Osteoblast (primary cell): ENCODE measurements at places on chromosomes 16 and 17. TPM values are rescaled to one million over a fixed set of nuclear protein-coding genes. Genes with fewer than 3 reads are reported as not detected.

The KANSL1 gene
- total RNA-seq = 79.9 and 151 TPM in 2 replicates

The KRTAP3-1 gene
- not detected in 2 replicates for total RNA-seq

The HSD17B1 gene
- 1.1 and 1.5 TPM in 2 replicates for total RNA-seq

The ZC3H7A gene
- total RNA-seq = 39.8 and 45.7 TPM in 2 replicates

DNA sequence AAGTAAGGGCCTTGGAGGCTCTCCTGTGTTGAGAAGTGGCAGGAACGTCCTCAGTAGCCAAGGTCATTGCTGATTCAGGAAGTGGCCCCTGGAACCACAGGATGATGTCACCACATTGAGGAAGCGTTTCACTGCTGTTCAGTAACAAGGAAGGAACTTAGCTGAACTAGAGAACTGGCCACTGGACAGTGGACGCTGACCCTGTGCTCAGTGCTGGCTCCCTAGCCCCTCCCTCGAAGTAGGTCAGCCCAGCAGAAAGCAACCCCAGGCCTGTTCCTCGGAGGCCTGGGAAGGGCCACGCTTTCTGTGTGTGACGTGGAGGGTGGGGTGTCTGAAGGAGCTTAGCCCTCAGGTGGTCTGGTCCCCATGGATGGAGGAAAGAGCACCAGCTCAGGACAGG lies 58.3 kb downstream of the B9D1 start:
- peak; percentile 87 for DNase-seq
- no peaks in the 10 kb centered on the region for H3K27me3 ChIP-seq
- peaks cover 7% of the 10 kb centered on the region for H3K4me1 ChIP-seq
- no peak overlapping the region for H3K4me3 ChIP-seq
- peak overlapping the region; percentile 32 for H3K27ac ChIP-seq

- peak; percentile 14 for DNase-seq
- H3K36me3 ChIP-seq = no peaks in the 10 kb centered on the region
- no peak overlapping the region for H3K4me3 ChIP-seq
- H3K4me1 ChIP-seq = no peaks in the 10 kb centered on the region
Measured at GRCh38 chr16:64705443-64705842, 416.4 kb downstream of the CDH11 start.

- peaks cover 50% of the 10 kb centered on the region for H3K36me3 ChIP-seq
- no peak overlapping the region for H3K4me3 ChIP-seq
- H3K27ac ChIP-seq = no peak overlapping the region
- H3K27me3 ChIP-seq = no peaks in the 10 kb centered on the region
- no peak for DNase-seq
- H3K4me1 ChIP-seq = no peaks in the 10 kb centered on the region
Measured at GRCh38 chr16:3317315-3317999, 12.2 kb downstream of the ZNF75A start.

DNA sequence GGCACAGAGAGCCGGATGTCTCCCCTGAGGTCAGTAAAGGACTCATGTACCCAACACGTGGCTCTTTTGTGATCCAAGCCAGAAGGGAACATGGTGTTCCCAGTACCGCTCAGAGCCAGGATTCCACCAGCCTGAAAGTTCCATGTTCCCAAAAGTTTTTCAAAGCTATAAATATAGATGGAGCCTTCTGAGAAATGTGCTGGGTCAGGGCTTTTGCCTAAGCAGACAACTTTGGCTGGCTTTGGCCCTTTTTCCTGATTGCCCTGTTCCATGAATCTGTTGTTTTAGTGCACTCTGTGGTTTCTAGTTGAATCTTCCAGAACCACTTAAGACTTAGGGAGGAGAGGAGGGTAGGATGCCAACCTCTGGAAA lies 128.5 kb upstream of the HS3ST2 start:
- H3K4me1 ChIP-seq = peaks cover 5% of the 10 kb centered on the region
- no peak overlapping the region for H3K4me3 ChIP-seq
- H3K36me3 ChIP-seq = no peaks in the 10 kb centered on the region
- no peaks in the 10 kb centered on the region for H3K27me3 ChIP-seq

- H3K4me3 ChIP-seq = no peak overlapping the region
- H3K4me1 ChIP-seq = peaks cover 12% of the 10 kb centered on the region
- H3K36me3 ChIP-seq = no peaks in the 10 kb centered on the region
- no peaks in the 10 kb centered on the region for H3K27me3 ChIP-seq
- H3K27ac ChIP-seq = peak overlapping the region; percentile 67
- peak; percentile 95 for DNase-seq
Measured at GRCh38 chr16:69017036-69017783, 88.2 kb upstream of the HAS3 start.

DNA sequence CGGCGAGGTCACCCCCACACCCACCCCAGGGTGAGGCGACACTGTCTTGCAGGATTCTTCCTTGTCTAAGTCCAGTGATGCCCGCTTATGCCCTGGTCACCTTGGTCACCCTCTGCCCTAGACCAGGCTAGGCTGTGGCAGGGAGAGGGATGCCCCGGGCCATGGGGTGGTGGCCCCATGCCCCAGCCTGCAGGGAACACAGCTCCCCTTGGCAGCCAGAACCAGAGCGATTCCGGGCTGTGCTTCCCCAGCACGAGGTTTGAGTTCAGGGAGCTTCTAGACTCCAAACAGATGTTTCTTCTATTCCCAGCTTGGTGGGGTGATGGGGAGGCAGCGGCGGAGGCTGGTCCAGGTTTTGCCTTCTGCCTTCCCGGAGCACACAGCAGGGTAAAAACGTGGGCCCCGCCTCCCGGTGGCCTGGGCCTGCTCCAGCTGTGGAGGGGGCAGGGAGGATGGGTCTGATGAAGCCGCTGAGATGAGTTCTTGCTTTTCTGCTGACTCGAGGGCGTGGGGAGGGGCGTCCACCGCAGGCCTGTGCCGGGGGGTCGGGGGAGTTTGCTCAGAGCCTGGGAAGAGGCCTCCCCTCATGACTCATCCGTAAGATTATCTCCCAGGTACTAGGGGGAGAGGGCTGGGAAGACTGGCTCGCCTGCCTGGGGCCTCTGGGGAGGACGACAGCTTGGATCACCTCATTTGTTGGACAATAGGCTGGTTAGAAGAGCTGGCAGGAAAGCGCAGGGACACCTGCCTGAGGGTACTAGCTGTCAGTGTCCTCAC lies 15.4 kb downstream of the SMTNL2 start:
- H3K36me3 ChIP-seq = no peaks in the 10 kb centered on the region
- no peak overlapping the region for H3K4me3 ChIP-seq
- H3K27ac ChIP-seq = no peak overlapping the region
- H3K4me1 ChIP-seq = no peaks in the 10 kb centered on the region
- DNase-seq = peak; percentile 60
- peaks cover 12% of the 10 kb centered on the region for H3K27me3 ChIP-seq

DNA sequence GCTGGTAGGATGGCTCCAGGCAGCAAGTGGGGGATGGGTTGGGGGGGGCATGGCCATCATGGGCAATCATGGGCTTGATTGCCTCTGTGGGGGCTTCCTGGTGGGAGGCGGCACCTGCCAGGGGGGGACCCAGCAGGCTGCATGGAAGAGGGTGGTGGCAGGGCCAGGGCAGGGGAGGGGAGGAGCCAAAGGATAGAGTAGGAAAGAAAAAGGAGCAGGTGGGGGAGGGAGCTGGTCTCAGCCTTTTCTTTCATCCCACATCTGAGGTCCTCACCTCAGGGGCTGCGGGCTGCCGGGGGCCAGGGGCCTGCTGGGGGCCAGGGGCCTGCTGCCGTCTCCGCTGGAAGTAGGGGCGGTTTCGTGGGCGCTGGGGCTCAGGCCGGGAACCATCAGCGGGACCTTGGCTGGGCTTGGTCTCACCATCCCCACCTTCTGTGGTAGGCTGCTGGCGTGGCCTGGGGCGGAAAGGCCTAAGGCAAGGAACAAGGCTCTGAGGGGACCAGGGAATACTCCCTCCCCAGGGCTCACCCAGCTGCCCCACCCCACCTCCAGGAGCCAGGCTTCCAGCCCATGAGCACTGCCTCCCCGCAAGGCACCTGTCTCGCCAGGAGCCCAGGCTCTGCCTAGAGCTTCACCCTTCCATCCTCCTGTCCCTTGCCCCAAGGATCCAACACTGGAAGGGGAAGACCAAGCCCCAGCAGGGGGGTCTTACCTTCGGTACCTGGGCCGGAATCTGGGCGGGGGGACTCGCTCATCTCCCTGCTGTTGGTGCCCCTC lies 5.0 kb downstream of the YBX2 start:
- H3K27me3 ChIP-seq = peaks cover 57% of the 10 kb centered on the region
- H3K27ac ChIP-seq = no peak overlapping the region
- no peak overlapping the region for H3K4me3 ChIP-seq
- DNase-seq = peak; percentile 77
- H3K4me1 ChIP-seq = no peaks in the 10 kb centered on the region
- no peaks in the 10 kb centered on the region for H3K36me3 ChIP-seq

GRCh38 chr17:846901-847843 lies 65.0 kb downstream of the MRM3 start:
- no peak overlapping the region for H3K27ac ChIP-seq
- peak overlapping the region; percentile 67 for H3K4me3 ChIP-seq
- peaks cover 5% of the 10 kb centered on the region for H3K27me3 ChIP-seq
- H3K36me3 ChIP-seq = no peaks in the 10 kb centered on the region
- DNase-seq = peak; percentile 79

DNA sequence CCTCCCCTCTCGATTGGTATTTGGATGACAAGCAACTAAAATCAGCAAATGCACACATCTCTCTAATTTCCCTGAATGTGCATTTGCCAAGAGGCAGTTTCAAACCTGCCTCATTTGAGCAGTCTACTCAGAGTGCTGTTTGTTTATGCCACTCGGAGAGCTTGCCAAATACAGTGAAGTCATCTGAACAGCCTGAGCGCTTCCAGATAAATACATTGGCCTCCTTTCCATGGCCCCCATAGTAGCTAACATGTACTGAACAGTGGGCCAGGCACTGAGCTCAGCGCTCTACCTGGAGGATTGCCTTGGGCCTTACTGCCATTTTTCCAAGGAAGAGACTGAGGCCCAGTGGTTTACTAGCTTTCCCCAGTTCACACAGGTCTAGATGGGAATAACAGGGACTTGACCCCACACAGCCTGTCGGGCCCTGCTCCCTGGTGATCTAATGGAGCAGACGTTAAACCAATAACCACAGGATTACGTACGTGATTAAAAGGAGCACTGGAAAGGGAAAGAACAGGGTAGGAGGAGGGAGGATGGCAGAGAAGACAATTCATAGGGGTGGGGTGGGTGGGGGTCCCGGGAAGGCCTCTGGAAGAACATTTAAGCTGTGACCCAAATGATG lies 18.7 kb upstream of the ANKRD40CL start:
- H3K27me3 ChIP-seq = no peaks in the 10 kb centered on the region
- H3K4me3 ChIP-seq = no peak overlapping the region
- peaks cover 3% of the 10 kb centered on the region for H3K4me1 ChIP-seq
- DNase-seq = no peak
- H3K27ac ChIP-seq = no peak overlapping the region

GRCh38 chr17:1830288-1830687 lies 483 bp downstream of the RPA1 start:
- H3K27ac ChIP-seq = peak overlapping the region; percentile 60
- H3K4me3 ChIP-seq = peak overlapping the region; percentile 93
- H3K27me3 ChIP-seq = no peaks in the 10 kb centered on the region
- H3K4me1 ChIP-seq = peaks cover 13% of the 10 kb centered on the region
- peak; percentile 78 for DNase-seq
- peaks cover 11% of the 10 kb centered on the region for H3K36me3 ChIP-seq

- H3K36me3 ChIP-seq = no peaks in the 10 kb centered on the region
- H3K27me3 ChIP-seq = peaks cover 5% of the 10 kb centered on the region
- peak; percentile 82 for DNase-seq
- H3K4me1 ChIP-seq = no peaks in the 10 kb centered on the region
- H3K4me3 ChIP-seq = no peak overlapping the region
Measured at GRCh38 chr17:1197781-1198490, 18.2 kb upstream of the ABR start.

GRCh38 chr17:73588891-73589290 lies 55.4 kb downstream of the SDK2 start:
- no peaks in the 10 kb centered on the region for H3K4me1 ChIP-seq
- H3K27me3 ChIP-seq = no peaks in the 10 kb centered on the region
- no peak for DNase-seq
- H3K36me3 ChIP-seq = no peaks in the 10 kb centered on the region
- no peak overlapping the region for H3K27ac ChIP-seq

GRCh38 chr17:28357901-28358197 lies 522 bp upstream of the POLDIP2 start:
- peak overlapping the region; percentile 82 for H3K27ac ChIP-seq
- H3K27me3 ChIP-seq = no peaks in the 10 kb centered on the region
- peaks cover 65% of the 10 kb centered on the region for H3K36me3 ChIP-seq
- H3K4me1 ChIP-seq = peaks cover 17% of the 10 kb centered on the region
- H3K4me3 ChIP-seq = peak overlapping the region; percentile 89

DNA sequence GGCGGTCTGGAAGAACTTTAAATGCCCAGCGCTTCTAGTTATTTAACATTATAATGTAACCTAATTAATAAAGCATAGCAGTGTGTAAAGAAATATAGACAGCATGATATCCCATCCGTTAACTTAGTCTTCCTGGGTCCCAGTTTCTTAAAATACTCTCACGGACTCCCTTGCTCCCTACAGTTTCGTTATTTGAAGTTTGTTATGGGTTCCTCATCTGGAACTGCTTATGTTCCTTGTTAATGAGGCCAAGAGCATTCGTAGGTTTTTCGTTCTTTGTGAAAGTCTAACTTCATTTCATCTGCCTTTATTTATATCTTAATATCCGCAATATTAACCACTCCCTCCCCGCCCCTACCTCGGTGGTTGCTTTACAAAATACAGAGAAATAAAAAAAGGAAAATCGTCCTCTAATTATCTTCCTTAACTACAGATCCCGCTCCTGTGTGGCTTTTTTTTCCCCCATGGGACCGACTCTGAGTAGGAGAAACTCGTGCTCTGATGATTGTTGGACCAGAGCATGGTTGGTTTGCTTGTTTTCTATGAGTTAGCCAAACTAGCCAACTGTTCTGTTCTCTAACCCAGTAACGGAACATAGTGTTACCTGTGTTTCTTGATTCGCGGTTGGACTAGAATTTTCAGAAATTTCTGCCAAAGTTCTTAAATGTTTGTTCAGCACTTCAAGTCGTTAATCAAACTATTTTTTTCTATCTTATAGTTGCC lies 863 bp downstream of the ADPRM start:
- H3K4me3 ChIP-seq = peak overlapping the region; percentile 80
- DNase-seq = peak; percentile 85
- H3K27ac ChIP-seq = peak overlapping the region; percentile 74
- peaks cover 19% of the 10 kb centered on the region for H3K4me1 ChIP-seq
- H3K36me3 ChIP-seq = peaks cover 20% of the 10 kb centered on the region
- no peaks in the 10 kb centered on the region for H3K27me3 ChIP-seq

GRCh38 chr17:17812211-17813054 lies 24.4 kb downstream of the SREBF1 start:
- H3K27me3 ChIP-seq = no peaks in the 10 kb centered on the region
- H3K4me1 ChIP-seq = no peaks in the 10 kb centered on the region
- no peak overlapping the region for H3K27ac ChIP-seq
- peaks cover 26% of the 10 kb centered on the region for H3K36me3 ChIP-seq
- no peak overlapping the region for H3K4me3 ChIP-seq

DNA sequence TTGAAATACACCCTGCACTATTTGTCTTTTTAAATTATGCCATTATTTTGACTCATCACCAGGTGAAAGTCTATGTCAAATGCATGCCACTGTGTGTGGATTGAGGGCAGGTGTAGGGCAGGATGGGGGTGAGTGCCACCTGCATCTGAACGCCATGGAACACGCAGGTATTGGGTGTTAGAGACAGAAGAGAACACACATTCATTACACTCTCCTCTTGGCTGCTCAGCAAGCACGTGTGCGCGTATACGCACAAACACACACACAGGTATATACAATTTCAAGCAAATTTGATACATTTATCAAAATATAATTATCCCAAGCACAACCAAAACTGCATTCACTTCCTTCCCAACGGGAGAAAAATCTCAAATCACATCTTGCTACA lies 268.9 kb downstream of the NTN1 start:
- H3K36me3 ChIP-seq = no peaks in the 10 kb centered on the region
- H3K27ac ChIP-seq = no peak overlapping the region
- DNase-seq = no peak
- no peaks in the 10 kb centered on the region for H3K27me3 ChIP-seq
- peaks cover 6% of the 10 kb centered on the region for H3K4me1 ChIP-seq
- H3K4me3 ChIP-seq = no peak overlapping the region
